K562 (cell line): ENCODE measurements at places on chromosomes 1 and 21. TPM values are rescaled to one million over a fixed set of nuclear protein-coding genes. Genes with fewer than 3 reads are reported as not detected.

Gene KRTAP12-2
- not detected in 2 replicates for total RNA-seq

DNA sequence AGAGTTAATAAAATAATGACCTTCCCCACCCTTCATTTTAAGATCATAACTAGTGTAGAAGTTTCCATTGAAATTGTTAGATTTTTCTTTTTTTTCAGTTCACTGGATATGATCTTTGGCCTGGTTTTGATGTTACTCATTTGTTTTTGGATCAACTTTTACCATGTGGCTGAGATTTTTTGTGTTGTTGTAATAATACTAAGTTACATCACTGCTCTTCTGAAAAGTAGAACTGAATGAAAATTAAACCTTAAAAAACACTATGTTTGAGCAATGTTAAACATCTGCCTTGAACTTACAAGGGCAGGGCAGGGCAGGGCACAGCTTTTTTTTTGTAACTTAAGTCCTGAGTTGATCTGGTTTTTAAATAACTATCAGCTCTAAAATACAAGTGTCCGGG lies 204.8 kb upstream of the ADAMTS5 start:
- DNase-seq, result no peak
- no peaks in the 10 kb centered on the region for H3K36me3 ChIP-seq
- H3K4me1 ChIP-seq, result no peaks in the 10 kb centered on the region
- H3K27me3 ChIP-seq, result no peaks in the 10 kb centered on the region

DNA sequence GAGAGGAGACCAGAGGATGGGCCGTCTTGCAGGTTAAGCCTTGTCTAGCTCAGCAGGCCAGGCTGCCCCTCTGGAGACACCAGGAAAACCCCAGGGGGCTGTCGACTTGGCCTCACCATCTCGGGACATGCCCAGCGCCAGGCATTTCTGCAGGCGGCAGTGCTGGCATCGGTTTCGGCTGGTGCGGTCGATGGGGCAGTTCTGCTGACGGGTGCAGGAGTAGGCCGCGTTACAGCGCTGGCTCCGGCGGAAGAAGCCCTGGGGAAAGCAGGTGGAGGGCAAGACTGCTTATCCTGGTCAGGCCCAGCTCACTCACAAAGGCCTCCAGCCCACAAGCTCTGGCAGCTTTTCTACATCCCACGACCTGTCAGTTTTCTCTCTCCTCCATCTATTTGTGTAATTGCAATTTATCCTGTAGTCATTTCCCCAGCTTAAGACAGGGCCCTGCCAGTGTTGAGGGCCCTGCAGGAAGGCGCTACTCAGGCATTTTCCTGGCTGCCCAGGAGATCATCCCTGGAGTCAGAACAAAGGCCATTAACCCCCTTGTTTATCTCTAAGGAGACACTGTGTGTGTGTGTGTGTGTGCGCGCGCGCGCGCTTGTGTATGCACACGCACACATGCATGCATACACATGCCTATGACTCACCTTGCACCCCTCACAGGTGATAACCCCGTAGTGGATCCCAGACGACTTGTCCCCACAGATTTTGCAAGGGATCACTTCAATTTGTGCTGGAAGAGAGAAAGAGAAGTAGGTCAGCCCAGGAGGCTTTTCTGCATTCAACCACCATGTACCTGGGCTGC lies 11.5 kb upstream of the LINGO4 start:
- H3K36me3 ChIP-seq, result no peaks in the 10 kb centered on the region
- no peaks in the 10 kb centered on the region for H3K4me1 ChIP-seq
- no peak overlapping the region for H3K4me3 ChIP-seq
- H3K27me3 ChIP-seq, result peaks cover 80% of the 10 kb centered on the region

GRCh38 chr1:113691184-113691583 lies 68.1 kb downstream of the PHTF1 start:
- H3K4me3 ChIP-seq, result no peak overlapping the region
- peaks cover 11% of the 10 kb centered on the region; the same call in 2 of the 3 replicates for H3K4me1 ChIP-seq
- no peak for DNase-seq
- no peaks in the 10 kb centered on the region for H3K36me3 ChIP-seq
- H3K27me3 ChIP-seq, result no peaks in the 10 kb centered on the region
- H3K27ac ChIP-seq, result no peak overlapping the region

- no peaks in the 10 kb centered on the region; the same call in 1 of the 2 replicates for H3K4me1 ChIP-seq
- no peak for DNase-seq
- peaks cover 3% of the 10 kb centered on the region; the same call in 1 of the 3 replicates for H3K27me3 ChIP-seq
- H3K27ac ChIP-seq, result no peak overlapping the region
- no peaks in the 10 kb centered on the region for H3K36me3 ChIP-seq
- no peak overlapping the region for H3K4me3 ChIP-seq
Measured at GRCh38 chr1:42551590-42551989, 88.5 kb downstream of the CCDC30 start.

Gene ZFYVE9
- 9.0 and 10.2 TPM in 2 replicates for total RNA-seq

- DNase-seq, result no peak
- H3K27me3 ChIP-seq, result peaks cover 42% of the 10 kb centered on the region
- H3K4me3 ChIP-seq, result no peak overlapping the region
- H3K4me1 ChIP-seq, result no peaks in the 10 kb centered on the region
Measured at GRCh38 chr1:110515041-110515440, 3.9 kb downstream of the KCNA10 start.

Gene AHDC1
- 36.4 and 37.8 TPM in 2 replicates for total RNA-seq

GRCh38 chr1:184953600-184954219 lies 20.6 kb downstream of the NIBAN1 start:
- no peaks in the 10 kb centered on the region for H3K27me3 ChIP-seq
- DNase-seq, result no peak
- H3K4me1 ChIP-seq, result no peaks in the 10 kb centered on the region
- no peaks in the 10 kb centered on the region for H3K36me3 ChIP-seq
- no peak overlapping the region for H3K27ac ChIP-seq
- H3K4me3 ChIP-seq, result no peak overlapping the region

Gene MPC2
- 172 and 190 TPM in 2 replicates for total RNA-seq

Gene NUAK2
- 0.44 and 0.47 TPM in 2 replicates for total RNA-seq

DNA sequence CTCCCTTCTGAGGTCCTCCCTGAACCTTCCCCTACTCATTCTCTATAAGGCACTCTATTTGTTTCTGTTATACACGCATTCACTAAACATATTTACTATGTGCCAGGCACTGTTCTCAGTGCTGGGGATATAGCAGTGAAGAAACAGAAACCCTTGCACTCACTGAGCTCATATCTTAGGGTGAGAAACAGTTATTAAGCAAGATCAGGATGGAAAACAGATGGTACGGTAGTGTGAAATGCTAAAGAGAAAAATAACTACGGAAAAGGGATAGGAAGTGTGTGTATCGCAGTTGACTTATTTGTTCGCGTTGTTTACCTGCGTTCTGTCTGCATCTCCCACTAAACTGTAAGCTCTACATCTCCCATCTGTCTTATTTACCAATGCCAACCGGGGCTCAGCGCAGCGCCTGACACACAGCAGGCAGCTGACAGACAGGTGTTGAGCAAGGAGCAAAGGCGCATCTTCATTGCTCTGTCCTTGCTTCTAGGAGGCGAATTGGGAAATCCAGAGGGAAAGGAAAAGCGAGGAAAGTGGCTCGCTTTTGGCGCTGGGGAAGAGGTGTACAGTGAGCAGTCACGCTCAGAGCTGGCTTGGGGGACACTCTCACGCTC lies 572 bp downstream of the CYB5RL start:
- peak overlapping the region; percentile 83 for H3K27ac ChIP-seq
- no peak for DNase-seq
- H3K4me1 ChIP-seq, result peaks cover 20% of the 10 kb centered on the region
- peaks cover 50% of the 10 kb centered on the region for H3K36me3 ChIP-seq

- no peaks in the 10 kb centered on the region for H3K4me1 ChIP-seq
- no peaks in the 10 kb centered on the region for H3K36me3 ChIP-seq
- DNase-seq, result no peak
- H3K27me3 ChIP-seq, result no peaks in the 10 kb centered on the region; the same call in 1 of the 2 replicates
- no peak overlapping the region for H3K4me3 ChIP-seq
Measured at GRCh38 chr21:15549671-15550070, 180.1 kb upstream of the USP25 start.

Gene EFNA1
- 2.6 and 2.7 TPM in 2 replicates for total RNA-seq

Gene COL6A1
- 1.2 and 1.3 TPM in 2 replicates for total RNA-seq

Gene REG4
- not detected in 2 replicates for total RNA-seq

- H3K36me3 ChIP-seq, result no peaks in the 10 kb centered on the region
- no peak overlapping the region for H3K4me3 ChIP-seq
- no peak overlapping the region for H3K27ac ChIP-seq
- DNase-seq, result no peak
- H3K27me3 ChIP-seq, result peaks cover 45% of the 10 kb centered on the region
- H3K4me1 ChIP-seq, result peaks cover 6% of the 10 kb centered on the region; the same call in 2 of the 3 replicates
Measured at GRCh38 chr1:229230893-229231753, 39.8 kb upstream of the RAB4A start.

DNA sequence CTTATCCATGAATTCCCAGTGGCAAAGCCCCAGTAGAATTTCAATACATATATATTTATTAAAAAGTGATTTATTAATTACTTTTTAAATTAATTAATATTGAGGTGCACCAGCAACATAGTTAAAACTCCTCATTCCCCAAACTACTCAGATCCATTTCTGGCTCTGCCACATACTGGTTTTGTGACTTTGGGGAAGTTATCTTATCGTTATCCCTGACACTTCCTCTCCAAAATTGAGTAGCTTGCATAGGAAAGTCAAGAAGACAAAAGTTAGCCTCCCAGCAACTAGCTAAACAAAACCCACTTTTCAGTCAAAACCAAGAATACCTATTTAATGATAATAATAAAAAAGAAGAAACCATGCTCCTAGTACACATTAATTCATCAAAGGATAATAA lies 35.9 kb downstream of the TCP10L start:
- H3K4me3 ChIP-seq, result no peak overlapping the region
- H3K27me3 ChIP-seq, result no peaks in the 10 kb centered on the region
- peaks cover 44% of the 10 kb centered on the region; the same call in 2 of the 3 replicates for H3K4me1 ChIP-seq

Gene RHBDL2
- not detected in 2 replicates for total RNA-seq

GRCh38 chr21:26055841-26056264 lies 114.7 kb downstream of the APP start:
- H3K4me1 ChIP-seq, result no peaks in the 10 kb centered on the region
- no peaks in the 10 kb centered on the region for H3K36me3 ChIP-seq
- no peak for DNase-seq
- H3K27me3 ChIP-seq, result no peaks in the 10 kb centered on the region
- no peak overlapping the region for H3K27ac ChIP-seq
- H3K4me3 ChIP-seq, result no peak overlapping the region

Gene PDC
- not detected in 2 replicates for total RNA-seq

Gene NPR1
- 0.04 and 0.16 TPM in 2 replicates for total RNA-seq
